ENCODE measurements at places on chromosomes 3 and 15.

GRCh38 chr3:111895071-111895470 lies 36.0 kb downstream of the PHLDB2 start:
- DNase-seq, result peak; percentile 38

- no peak for DNase-seq
Measured at GRCh38 chr3:42764561-42765295, 8.3 kb downstream of the CCDC13 start.

- no peak for DNase-seq
Measured at GRCh38 chr3:2133146-2133545, 34.5 kb downstream of the CNTN4 start.

- no peak for DNase-seq
Measured at GRCh38 chr3:112005091-112005672, 6.5 kb downstream of the TAGLN3 start.

GRCh38 chr3:64509206-64509605 lies 178.6 kb downstream of the ADAMTS9 start:
- no peak for DNase-seq

DNA sequence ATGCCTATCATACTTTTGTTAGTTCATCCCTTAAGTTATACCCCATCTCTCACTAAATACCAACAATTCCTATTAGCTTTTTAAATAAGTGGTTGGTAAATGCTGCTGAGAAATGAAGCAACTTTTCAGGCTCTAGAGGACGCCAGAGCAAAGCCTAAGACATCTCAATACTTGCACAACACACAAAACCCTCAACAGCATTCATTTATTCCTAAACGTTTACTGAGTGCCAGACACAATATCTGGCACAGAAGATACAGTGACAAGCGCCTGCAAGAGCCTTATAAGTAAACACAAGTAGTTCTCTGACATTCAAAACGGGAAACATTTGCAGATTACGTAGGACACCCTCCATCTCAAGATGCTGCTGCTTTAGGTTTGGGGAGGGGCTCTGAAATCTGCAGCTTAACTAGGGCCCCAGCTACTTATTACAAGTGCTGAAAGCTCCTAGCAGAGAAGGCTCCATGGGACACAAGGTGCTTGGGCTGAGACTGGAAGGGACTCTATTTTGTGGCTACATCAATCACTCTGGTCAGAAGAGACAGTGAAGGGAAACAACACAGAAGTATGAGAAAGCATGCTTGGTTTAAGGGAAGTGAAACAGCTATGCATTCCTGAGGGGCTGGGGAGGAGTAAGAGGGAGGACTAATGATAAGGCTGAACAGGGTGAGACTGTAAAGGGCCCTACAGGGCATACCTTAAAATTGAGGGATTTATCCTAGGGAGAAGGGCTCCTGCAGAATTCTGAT lies 311.3 kb downstream of the PLCL2 start:
- no peak for DNase-seq

GRCh38 chr15:98433346-98433745 lies 215.0 kb upstream of the IGF1R start:
- no peak for DNase-seq

DNA sequence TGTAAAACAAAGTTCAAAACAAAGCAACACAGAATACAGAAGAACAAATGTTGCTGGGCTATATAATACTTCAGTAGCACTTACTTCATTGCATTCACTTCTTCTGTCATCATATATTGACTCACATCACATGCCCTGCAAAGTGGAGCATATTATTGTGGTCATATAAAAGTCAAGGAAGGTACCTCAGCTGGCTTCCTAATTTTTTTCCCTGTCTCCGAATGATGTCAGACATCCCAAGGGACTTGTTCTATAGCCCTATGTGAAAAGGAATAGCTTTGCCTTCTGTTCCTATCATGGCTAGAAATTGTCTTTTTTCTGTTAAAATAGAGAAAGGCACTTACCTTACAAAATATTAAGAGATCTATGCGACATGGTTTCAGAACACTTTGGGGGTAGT lies 109.4 kb downstream of the LRTM1 start:
- no peak for DNase-seq

DNA sequence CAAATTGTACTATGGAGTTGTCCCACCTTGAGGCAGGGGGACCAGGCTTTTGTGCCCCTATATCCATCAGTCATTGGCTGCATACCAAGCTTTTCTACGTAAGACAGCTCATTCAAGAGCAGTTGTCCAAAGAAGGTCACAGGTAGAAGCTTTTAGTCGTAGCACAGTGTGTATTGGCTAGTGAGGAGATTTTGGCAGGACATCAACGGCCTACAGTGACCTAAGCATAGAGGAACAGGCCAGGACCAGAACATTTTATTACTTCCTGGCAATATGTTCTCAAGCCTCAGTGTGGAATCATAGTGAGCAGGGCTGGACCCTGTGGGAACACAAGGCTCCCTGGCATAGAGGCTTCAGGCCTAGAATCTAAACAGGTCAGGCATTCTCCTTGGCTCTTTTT lies 105.4 kb upstream of the ANKRD28 start:
- no peak for DNase-seq

DNA sequence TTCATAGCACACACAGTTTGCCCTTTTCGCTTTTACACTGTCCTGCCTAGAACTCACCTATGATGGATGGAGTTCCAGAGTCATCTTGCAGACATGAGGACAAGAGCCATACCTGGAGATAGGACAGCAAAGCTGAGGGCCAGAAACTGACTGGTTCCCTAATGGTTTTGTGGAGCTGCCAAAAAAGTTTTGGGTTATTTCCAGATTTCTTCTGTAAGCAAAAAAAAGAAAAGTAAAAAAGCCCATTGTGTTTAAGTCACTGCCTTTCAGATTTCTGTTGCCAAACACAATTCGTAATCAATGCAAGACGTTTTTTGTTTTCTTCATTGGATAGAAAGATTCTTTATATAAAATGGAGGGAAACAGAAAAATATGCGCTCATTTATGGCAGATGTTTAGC lies 42.4 kb upstream of the KY start:
- DNase-seq, result no peak

DNA sequence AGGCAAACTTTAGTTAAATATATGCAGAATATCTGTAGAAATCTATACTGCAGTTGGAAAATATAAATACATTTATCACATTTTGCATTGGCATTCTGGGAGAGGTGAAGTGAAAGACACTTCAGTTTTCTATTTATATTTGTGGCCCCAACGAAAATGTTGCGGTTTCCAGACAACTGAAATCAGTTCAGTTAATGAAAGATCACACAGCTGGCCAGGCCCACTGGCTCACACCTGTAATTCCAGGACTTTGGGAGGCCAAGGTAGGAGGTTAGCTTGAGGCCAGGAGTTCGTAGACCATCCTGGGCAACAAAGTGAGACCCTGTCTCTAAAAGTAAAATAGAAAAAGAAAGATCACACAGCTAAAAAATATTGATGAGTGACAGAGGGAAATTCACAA lies 11.9 kb upstream of the CLASP2 start:
- DNase-seq, result no peak

GRCh38 chr3:12893247-12893646 lies 51.9 kb upstream of the RPL32 start:
- no peak for DNase-seq

GRCh38 chr3:106397006-106397405 lies 528.2 kb upstream of the CBLB start:
- no peak for DNase-seq

DNA sequence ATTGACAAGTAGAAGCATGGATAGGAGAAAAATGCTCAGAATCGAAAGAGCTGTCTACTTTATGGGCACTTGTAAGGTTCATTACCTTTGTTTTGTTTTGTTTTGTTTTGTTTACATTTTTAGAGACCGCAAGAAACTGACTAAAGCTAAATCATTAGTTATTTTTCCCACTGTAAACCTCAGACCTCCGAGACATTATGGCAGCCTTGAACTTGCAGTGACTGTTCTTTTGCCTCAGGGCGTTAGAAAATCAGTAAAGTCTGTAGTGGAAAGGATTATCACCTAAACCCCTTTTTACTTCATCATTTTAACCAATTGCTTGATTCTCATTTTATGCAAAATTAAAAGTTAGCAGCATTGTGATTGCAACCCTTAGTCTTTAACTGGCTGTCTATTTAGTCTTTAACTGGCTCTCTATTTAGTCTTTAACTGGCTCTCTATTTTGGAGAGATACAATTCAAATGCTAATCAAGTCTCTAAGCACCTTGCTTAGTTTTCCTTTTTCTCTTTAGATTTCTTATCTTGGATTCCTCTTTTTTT lies 383.3 kb upstream of the ROBO2 start:
- no peak for DNase-seq

DNA sequence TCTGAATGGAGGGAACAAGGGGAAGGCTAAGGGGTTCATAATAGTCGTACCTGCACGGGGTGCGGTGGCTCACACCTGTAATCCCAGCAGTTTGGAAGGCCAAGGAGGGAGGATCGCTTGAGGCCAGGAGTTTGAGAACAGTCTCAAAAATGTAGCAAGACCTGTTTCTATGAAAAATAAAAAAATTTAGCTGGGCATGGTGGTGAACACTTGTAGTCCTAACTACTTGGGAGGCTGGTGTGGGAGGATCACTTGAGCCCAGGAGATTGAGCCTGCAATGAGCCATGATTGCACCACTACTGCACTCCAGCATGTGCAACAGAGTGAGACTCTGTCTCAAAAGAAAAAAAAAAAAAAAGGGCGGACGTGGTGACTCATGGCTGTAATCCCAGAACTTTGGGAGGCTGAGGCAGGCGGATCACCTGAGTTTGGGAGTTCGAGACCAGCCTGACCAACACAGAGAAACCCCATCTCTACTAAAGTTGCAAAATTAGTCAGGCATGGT lies 17.9 kb upstream of the HDAC11 start:
- DNase-seq, result no peak

Data from DMS153 (cell line).